ENCODE measurements at places on chromosomes 5 and 9. TPM values are rescaled to one million over a fixed set of nuclear protein-coding genes. Genes with fewer than 3 reads are reported as not detected.

GRCh38 chr5:78129597-78129996 is 164.9 kb downstream of the AP3B1 start:
- H3K4me3 ChIP-seq, result no peak overlapping the region
- H3K36me3 ChIP-seq, result no peaks in the 10 kb centered on the region
- H3K27ac ChIP-seq, result no peak overlapping the region

DNA sequence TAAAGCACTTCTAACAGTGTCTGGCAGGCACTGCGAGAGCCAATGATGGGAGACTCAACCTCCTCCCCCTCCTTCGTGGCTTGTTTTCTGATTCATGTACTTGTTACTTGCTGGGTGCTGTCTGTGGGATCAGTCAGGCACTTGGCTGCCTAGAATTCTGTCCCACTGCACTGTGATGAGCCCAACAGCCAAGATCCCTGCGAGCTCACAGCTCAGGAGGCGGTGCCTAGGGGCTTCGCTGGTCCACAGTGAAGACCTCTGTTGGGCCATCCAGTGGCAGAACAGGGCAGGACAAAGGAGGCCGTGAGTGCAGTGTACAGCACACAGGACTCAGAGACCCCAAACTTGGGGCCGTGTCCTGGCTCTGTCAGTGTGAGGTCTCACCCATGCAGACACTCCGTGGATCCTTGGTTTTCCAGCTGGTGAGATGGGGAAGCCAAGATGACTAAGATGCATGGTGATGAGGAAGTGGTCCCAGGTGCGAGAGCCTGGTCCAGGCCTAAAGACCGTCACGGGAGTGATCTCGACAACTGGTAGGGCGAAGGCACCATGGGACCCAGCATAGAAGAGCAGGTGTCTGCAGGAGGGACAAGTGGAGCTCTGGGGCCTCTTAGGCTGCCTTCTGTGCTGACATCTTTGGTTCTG is 19.5 kb downstream of the MYMK start:
- H3K27me3 ChIP-seq, result peaks cover 46% of the 10 kb centered on the region
- H3K4me3 ChIP-seq, result no peak overlapping the region

DNA sequence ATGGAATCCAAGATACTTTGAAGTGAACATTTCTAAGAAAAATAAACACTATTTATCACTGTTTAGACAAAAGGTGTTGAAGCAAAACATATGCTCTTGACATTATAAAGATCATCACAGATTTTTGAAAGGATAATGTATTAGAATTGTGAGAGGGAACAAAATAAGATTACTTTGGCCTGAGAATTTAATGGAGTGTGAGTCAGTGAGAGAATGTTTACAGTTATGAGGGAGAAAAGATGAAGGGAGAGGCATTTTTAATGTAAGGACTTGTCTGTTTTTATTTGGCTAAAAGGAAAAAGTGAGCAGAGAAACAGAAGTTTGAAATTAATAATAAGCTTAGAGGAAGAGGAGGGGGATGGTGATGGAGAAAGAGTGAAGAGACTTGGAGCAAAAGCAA is 1010.1 kb downstream of the EFNA5 start:
- H3K27ac ChIP-seq, result no peak overlapping the region
- no peak for DNase-seq
- no peaks in the 10 kb centered on the region for H3K4me1 ChIP-seq
- H3K27me3 ChIP-seq, result no peaks in the 10 kb centered on the region
- H3K4me3 ChIP-seq, result no peak overlapping the region
- no peaks in the 10 kb centered on the region for H3K36me3 ChIP-seq

- H3K36me3 ChIP-seq, result peaks cover 12% of the 10 kb centered on the region
- no peak for DNase-seq
- H3K4me3 ChIP-seq, result no peak overlapping the region
- peaks cover 55% of the 10 kb centered on the region for H3K4me1 ChIP-seq
- no peaks in the 10 kb centered on the region for H3K27me3 ChIP-seq
These were observed 5.4 kb upstream of the ANXA1 start for GRCh38 chr9:73146111-73146815.

GRCh38 chr5:69527128-69527770 is 32.7 kb upstream of the GTF2H2C start:
- H3K4me3 ChIP-seq, result no peak overlapping the region
- H3K36me3 ChIP-seq, result peaks cover 37% of the 10 kb centered on the region
- peak overlapping the region; percentile 84 for H3K27ac ChIP-seq
- peaks cover 32% of the 10 kb centered on the region for H3K4me1 ChIP-seq
- no peaks in the 10 kb centered on the region for H3K27me3 ChIP-seq
- DNase-seq, result no peak

- H3K36me3 ChIP-seq, result peaks cover 5% of the 10 kb centered on the region
- H3K4me1 ChIP-seq, result no peaks in the 10 kb centered on the region
These were observed at the start of gene PRDM12 for GRCh38 chr9:130664251-130665028. Gene PRDM12, plus strand, starts transcription at chr9:130664594. Its CDS starts 60 bp downstream, at chr9:130664654.

The CCL27 gene
- total RNA-seq, result not detected
